NCI-H1436 (cell line): ENCODE measurements at places on chromosomes 2 and 18.

DNA sequence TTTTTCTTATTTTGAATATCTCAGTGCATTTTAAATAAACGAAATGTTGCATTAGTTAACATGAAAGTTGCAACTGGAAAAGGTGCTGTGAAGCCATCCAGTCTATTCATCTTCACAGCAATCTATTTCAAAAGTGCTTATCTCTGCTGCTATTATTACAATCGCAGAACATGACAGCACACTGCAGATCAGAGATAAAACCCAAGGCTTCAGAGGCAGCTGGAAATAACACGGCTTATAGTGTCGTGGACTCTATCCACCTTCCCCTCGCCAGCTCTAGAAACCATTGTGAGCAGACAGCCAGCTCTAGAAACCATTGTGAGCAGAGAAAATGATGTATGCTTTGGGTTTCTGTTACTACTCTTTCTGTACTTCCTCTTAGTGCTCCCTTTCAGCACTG is 1140.8 kb upstream of the CELF4 start:
- DNase-seq = no peak

- no peak for DNase-seq
Observed at GRCh38 chr2:224111576-224111975, 72.5 kb upstream of the SERPINE2 start.

DNA sequence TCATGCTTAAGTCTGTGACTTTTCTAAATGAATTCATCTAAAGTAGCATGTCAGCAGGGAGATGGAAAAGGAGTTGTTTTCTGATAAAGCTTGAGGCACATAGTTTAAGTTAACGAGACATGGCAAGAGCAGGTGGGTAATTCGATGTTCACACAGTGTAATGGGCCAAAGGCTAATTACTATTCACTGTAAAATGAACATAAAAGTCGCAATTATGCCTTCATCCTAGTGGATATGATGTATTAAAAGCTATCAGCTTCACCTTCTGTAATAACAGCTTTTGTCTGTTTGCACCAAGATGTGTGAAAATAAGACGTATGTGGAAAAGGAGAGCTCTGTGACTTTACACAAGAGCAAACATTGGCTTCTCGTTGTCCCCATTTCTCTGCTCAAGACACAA is 94.2 kb upstream of the CDH20 start:
- peak; percentile 59 for DNase-seq

- DNase-seq = no peak
Observed at GRCh38 chr2:22582107-22582506, 802.9 kb upstream of the KLHL29 start.
